ENCODE measurements at places on chromosomes 2 and 18. TPM values are rescaled to one million over a fixed set of nuclear protein-coding genes. Genes with fewer than 3 reads are reported as not detected.
A peak's percentile ranks its signal among the peaks of the same experiment; 100 is the strongest.

CCDC121 gene
- 5.4 TPM for polyA plus RNA-seq

KCNK3 gene
- polyA plus RNA-seq, result 8.2 TPM

MOGAT1 gene
- polyA plus RNA-seq, result not detected

RGPD4 gene
- 0.02 TPM for polyA plus RNA-seq

TLX2 gene
- not detected for polyA plus RNA-seq

PIEZO2 gene
- 24.5 TPM for polyA plus RNA-seq

HJURP gene
- 3.6 TPM for polyA plus RNA-seq

- H3K27me3 ChIP-seq, result no peaks in the 10 kb centered on the region
- H3K4me3 ChIP-seq, result no peak overlapping the region
- DNase-seq, result no peak
- no peaks in the 10 kb centered on the region for H3K4me1 ChIP-seq
- no peaks in the 10 kb centered on the region for H3K36me3 ChIP-seq
- H3K27ac ChIP-seq, result no peak overlapping the region
Observed at GRCh38 chr2:3280197-3280596, 97.4 kb downstream of the EIPR1 start.

- no peak overlapping the region for H3K27ac ChIP-seq
- H3K36me3 ChIP-seq, result no peaks in the 10 kb centered on the region
- H3K27me3 ChIP-seq, result no peaks in the 10 kb centered on the region
- H3K4me1 ChIP-seq, result peaks cover 12% of the 10 kb centered on the region
- no peak for DNase-seq
Observed at GRCh38 chr2:191374366-191374765, 129.2 kb downstream of the MYO1B start.

DNA sequence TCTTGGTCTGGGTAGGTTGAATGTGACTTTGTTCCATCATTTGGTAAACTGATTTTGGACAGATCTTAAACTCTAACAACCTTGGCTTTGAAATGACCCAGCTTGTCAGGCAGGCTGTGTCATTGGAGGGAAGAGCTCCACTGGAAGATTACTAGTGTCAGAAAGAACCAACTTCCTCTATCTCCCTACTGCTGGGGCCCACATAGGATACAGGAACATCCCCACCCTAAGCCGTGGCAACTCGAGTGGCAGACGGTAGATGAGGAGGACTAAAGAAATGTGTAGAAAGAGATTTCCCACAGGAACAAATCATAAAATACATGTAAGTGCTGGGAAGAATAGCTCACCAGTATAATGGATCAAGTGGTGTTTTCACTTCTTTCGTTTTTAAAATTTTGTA is 4.3 kb upstream of the G6PC2 start:
- H3K27me3 ChIP-seq, result no peaks in the 10 kb centered on the region
- no peak overlapping the region for H3K4me3 ChIP-seq
- no peak for DNase-seq
- H3K36me3 ChIP-seq, result no peaks in the 10 kb centered on the region
- H3K4me1 ChIP-seq, result no peaks in the 10 kb centered on the region

- H3K27me3 ChIP-seq, result no peaks in the 10 kb centered on the region
- peak overlapping the region; percentile 94 for H3K4me3 ChIP-seq
- H3K36me3 ChIP-seq, result no peaks in the 10 kb centered on the region
- peaks cover 6% of the 10 kb centered on the region for H3K4me1 ChIP-seq
Observed at GRCh38 chr2:3557639-3558204, 411 bp downstream of the RNASEH1 start.

DNA sequence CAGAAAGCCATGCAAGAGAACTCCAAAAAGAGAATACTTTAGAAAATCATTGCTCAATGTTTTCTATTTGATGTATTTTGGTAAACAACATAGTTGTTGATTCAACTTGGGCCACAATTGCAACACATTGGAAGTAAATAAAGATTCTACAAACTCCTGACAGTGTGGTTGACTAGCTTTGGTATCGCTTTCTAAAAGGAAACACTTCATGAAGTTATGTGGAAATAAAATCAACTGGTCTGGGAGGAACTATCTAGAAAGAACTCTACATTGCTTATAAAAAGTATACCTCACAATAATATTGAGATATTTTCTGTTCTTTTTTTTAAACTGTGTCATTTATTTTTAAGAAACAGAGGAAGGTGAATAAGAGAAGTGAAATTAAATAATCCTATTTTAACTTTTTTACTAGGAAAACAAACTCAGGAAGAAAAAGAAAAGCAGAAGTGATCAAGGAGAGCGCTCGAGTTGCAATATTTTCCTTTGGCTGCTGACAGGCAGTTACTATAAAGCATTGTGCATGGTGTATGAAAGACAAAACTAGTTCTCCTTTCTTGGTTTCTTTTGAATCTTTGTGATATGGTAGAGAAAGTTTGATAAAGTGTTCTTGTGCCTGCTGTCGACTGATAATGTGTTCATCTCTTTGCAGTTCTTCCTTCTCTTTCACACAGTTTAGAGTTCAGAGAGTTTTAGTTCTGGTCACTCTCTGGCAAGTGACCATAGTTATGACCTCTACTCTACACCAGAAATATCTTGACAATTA is 3.0 kb downstream of the DHRS9 start:
- H3K36me3 ChIP-seq, result no peaks in the 10 kb centered on the region
- H3K4me1 ChIP-seq, result no peaks in the 10 kb centered on the region
- H3K4me3 ChIP-seq, result no peak overlapping the region
- no peak for DNase-seq
- no peak overlapping the region for H3K27ac ChIP-seq

- H3K4me3 ChIP-seq, result no peak overlapping the region
- H3K36me3 ChIP-seq, result no peaks in the 10 kb centered on the region
- H3K27me3 ChIP-seq, result no peaks in the 10 kb centered on the region
- H3K4me1 ChIP-seq, result peaks cover under 1% of the 10 kb centered on the region
- no peak for DNase-seq
Observed at GRCh38 chr2:129056309-129056958, 737.8 kb upstream of the HS6ST1 start.

DNA sequence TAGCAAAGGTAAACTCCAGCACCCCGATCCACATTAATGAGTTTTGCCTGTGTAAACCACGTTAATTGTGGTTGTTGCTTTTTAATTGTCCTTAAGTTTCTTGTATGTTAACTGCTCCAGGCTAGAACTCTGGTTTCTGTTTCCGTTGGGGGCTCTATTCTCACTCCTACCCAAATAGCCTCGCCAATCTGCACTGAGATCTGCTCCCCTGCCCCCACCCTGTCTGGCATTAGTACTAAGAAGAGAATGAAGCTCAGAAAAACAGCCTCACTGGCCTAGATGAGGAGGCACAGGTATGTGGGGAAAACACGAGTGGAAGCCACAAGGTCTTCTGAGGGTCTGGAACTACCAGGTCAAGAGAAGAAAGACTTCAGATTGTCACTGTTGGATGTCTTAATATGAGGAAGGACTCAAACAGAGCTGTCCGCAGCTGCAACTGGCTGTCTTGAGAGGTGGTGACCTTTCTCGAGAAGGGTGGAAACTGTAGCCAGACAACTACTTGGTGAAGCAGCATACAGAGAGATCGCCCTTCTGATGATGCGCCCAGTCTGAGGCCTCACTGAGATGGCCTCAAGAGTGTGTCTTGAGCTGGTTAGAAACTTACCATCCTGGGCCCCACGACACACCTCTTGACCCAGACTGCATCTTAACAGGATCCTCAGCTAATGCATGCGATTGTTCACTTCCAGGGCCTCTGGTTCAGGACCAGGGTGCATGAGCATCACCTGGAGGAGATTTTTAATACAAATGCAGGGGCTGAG is 73.1 kb downstream of the TGOLN2 start:
- DNase-seq, result no peak
- H3K27me3 ChIP-seq, result no peaks in the 10 kb centered on the region
- no peaks in the 10 kb centered on the region for H3K36me3 ChIP-seq

- H3K4me1 ChIP-seq, result peaks cover under 1% of the 10 kb centered on the region
- no peak overlapping the region for H3K27ac ChIP-seq
- DNase-seq, result no peak
- H3K4me3 ChIP-seq, result no peak overlapping the region
- no peaks in the 10 kb centered on the region for H3K36me3 ChIP-seq
- H3K27me3 ChIP-seq, result no peaks in the 10 kb centered on the region
Observed at GRCh38 chr2:241368643-241369042, 12.6 kb downstream of the FARP2 start.

GRCh38 chr2:26363323-26363722 is 16.7 kb upstream of the ADGRF3 start:
- no peaks in the 10 kb centered on the region for H3K27me3 ChIP-seq
- H3K27ac ChIP-seq, result peak overlapping the region; percentile 22
- H3K4me1 ChIP-seq, result peaks cover 12% of the 10 kb centered on the region
- DNase-seq, result peak; percentile 50

DNA sequence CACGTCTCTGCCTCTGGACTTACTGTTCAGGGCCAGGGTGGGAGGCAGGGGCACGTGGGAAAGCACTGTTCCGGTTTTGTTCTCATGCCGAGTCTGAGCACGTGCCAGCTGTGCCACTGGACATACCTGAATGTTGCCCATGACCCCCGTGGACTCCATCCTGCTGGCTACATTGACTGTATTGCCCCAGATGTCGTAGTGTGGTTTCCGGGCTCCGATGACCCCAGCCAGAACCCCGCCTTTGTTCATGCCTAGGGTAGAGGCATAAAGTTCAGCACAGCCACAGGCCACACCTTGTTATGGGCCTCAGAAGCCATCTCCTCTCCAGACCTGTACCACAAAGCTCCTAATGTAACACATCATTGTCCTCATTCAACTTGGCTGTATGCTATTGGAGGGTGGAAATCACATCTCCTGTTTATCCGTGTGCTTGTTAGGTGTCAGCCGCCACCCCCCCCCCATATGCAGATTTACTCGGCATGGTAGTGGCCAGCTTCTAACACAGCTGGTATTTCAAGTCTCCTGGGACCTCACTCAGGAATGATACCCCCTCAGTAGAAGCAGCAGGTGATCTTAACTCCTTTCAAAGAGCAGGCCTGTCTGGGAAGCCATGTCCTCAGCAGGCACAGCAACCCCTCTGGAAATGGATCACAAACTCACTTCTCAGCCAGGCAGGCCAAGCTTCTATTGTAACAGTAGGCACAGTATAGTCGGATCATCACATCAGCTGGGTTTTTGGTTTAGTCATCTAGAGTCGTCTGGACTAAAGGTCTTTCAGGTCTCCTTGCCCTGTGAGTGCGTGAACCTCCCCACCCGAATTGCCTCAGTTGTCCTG is 27.6 kb downstream of the CENPO start:
- H3K27me3 ChIP-seq, result no peaks in the 10 kb centered on the region
- no peak for DNase-seq
- H3K27ac ChIP-seq, result no peak overlapping the region
- H3K4me1 ChIP-seq, result no peaks in the 10 kb centered on the region
- no peak overlapping the region for H3K4me3 ChIP-seq

DNA sequence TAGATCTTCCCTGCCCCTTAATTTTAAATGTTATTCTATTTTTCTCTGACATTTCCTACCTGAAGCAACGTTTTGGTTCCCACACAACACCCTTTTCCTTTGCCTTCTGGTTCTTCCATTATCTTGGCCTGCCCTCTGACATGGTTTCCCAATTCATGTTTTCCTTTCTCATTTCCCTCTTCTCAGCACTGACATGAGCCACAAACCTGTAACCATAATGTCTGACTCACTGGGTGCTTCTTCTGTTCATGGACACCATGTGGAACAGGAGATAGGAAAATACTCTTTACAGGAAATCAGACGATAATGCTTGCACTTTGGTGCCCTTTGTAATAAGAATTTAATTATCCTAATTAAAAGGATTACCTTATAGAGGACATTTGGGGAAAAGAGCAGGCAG is 142.0 kb downstream of the ZEB2 start:
- H3K4me1 ChIP-seq, result no peaks in the 10 kb centered on the region
- DNase-seq, result no peak
- no peaks in the 10 kb centered on the region for H3K27me3 ChIP-seq
- no peak overlapping the region for H3K27ac ChIP-seq
- H3K4me3 ChIP-seq, result no peak overlapping the region

DNA sequence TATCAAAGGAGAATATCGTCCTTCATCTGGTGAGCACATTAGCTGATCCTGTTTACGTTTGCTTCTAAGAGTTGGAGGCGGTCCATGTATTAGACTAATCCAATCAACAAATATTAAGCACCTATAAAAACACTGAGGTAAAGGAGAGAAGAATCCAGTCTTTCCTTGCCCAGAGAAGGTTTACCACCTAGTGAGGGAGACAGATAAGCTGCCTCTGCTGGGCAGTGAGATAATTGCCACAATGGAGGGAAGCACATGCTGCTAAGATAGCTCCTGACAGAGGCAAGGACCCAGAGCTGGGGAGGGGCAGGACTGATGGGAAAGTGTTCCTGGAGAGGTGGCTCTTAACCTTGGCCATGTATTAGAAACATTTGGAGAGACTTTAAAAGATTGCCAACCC is 36.7 kb upstream of the ST8SIA5 start:
- H3K27ac ChIP-seq, result no peak overlapping the region
- H3K4me3 ChIP-seq, result no peak overlapping the region
- no peaks in the 10 kb centered on the region for H3K27me3 ChIP-seq
- no peaks in the 10 kb centered on the region for H3K4me1 ChIP-seq

DNA sequence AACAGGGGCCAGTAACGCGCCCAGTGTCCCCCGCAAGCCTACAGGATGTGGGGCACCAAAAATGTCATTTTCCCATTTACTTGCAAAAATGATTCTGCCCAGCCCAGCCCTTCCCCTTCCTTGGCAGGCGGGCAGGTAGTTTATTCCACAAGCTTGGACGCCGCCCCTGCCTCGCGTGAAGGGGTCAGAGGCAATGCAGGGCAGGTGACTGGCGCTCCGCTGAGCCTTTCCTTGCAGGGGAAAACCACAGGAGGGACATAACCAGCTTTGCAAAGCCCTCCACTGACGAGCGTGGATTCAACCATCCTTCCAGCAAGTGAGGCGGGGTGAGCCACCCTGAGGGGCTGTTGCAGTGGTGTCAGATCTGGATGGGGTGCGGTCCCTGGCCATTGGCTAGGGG is 5.3 kb downstream of the MAB21L4 start:
- no peak overlapping the region for H3K4me3 ChIP-seq
- no peaks in the 10 kb centered on the region for H3K27me3 ChIP-seq
- peaks cover 20% of the 10 kb centered on the region for H3K4me1 ChIP-seq
- no peaks in the 10 kb centered on the region for H3K36me3 ChIP-seq

DNA sequence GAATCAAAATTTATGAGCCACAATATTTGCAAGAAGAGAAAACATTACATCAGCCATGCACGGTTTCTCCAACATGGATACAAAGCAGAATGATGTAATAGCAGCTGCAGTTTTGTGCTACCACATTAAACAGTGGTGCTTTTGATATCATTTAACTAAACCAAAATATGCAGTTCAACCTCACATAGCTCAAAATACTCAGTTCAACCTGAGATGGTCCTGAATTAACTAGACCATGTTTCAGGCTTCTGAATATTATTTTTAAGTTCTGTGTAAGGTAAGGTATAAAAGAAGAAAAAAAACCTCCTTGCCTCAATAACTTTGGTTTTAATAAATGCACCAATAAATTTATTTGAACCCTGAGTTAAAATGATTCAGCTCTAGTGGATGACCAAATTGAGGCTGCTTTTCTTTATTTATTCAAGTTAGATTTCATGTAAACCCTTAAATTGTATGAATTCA is 18.8 kb upstream of the TSPYL6 start:
- no peaks in the 10 kb centered on the region for H3K27me3 ChIP-seq
- no peaks in the 10 kb centered on the region for H3K4me1 ChIP-seq
- no peaks in the 10 kb centered on the region for H3K36me3 ChIP-seq
- no peak for DNase-seq
- H3K27ac ChIP-seq, result no peak overlapping the region
- H3K4me3 ChIP-seq, result no peak overlapping the region

- H3K36me3 ChIP-seq, result no peaks in the 10 kb centered on the region
- no peak overlapping the region for H3K27ac ChIP-seq
- no peak for DNase-seq
- no peaks in the 10 kb centered on the region for H3K27me3 ChIP-seq
- H3K4me1 ChIP-seq, result no peaks in the 10 kb centered on the region
Observed at GRCh38 chr2:112601754-112602153, 17.3 kb downstream of the CHCHD5 start.
